CD4-positive, alpha-beta T cell treated with Interleukin-12 subunit alpha and Interleukin-12 subunit beta, for 1 hour (primary cell): ENCODE measurements at places on chromosomes 7 and 10.

GRCh38 chr7:37713613-37714012, 30.0 kb downstream of the GPR141 start:
- no peak for DNase-seq

- DNase-seq: no peak
Measured at GRCh38 chr7:15571301-15571878, 9.6 kb upstream of the AGMO start.

GRCh38 chr10:91247360-91248111, 27.1 kb downstream of the PCGF5 start:
- DNase-seq: no peak

- no peak for DNase-seq
Measured at GRCh38 chr10:47368431-47369180, 15.5 kb downstream of the ZNF488 start.

- DNase-seq: peak; percentile 45
Measured at GRCh38 chr7:12524794-12525386, 45.6 kb upstream of the SCIN start.

- no peak for DNase-seq
Measured at GRCh38 chr10:824497-824896, 107.0 kb downstream of the LARP4B start.

DNA sequence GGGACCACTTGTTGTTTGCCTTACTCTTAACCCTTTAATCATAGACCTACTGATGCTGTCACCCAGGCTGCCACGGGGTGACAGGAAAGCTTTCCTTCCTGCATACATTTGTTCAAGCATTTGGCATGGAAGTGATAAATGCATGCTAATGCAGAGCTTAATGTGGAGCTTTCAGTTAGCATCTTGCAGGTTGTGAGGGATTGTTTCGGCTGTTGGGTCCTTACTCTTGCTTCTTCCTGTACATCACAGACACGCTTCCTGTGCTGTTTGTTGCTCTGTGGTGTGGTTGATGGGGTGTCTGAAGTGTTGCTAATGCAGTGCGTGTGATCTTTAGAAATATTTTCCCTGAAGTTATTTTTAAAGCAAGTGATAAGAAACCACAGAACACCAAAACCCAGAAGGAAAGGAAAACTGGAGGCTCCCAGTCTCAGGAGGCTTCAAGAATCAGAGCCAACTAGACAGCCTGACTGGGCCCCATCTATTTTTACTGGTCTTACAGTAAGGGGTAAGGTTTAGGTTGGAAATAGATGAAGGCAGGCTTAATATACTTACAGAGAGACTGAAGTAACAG, 143.1 kb downstream of the CHN2 start:
- DNase-seq: peak; percentile 54

GRCh38 chr10:113094114-113094486, 144.1 kb downstream of the TCF7L2 start:
- DNase-seq: peak; percentile 32

GRCh38 chr10:119831656-119832055, 41.0 kb downstream of the MCMBP start:
- DNase-seq: no peak

GRCh38 chr7:125833839-125834238, 904.2 kb upstream of the POT1 start:
- DNase-seq: no peak

- no peak for DNase-seq
Measured at GRCh38 chr10:71761105-71761511, 12.2 kb downstream of the VSIR start.

DNA sequence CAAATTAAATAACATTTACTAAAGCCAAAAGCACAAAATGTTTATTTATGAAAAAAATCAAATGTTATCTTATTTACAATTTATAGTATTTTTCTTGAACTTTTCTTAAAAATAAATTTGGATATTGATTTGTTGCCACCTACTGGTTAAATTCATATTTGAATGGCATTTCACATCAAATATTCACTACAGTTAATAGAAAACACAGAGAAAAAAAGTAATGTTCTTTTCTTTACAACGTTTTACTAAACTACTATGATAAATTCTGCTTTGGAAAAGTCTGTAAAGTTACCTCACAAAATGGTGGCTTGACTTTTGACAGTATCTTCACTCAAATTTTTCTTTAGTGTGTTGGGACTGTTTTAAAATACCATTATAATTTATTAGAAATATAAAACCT, 52.7 kb downstream of the SRPK2 start:
- peak; percentile 24 for DNase-seq

DNA sequence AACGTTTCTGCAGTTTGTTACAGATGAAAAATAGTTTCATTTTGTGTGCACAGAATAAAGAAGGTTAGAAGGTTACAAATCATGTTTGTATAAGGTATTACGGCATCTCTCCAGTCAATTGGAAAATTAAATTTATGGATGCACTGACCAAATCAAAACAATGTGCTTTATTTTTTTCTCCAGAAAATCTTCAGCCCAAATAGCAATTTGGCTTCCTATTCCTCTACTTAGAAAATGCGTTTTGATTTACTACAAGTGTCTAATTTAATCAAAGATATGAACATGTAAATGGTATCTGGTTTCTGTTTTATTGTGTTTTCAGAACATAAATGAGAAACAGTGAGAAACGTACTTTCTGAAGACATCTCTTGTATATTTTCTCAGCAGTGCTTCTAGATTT, 63.4 kb downstream of the AGMO start:
- no peak for DNase-seq

- DNase-seq: no peak
Measured at GRCh38 chr7:137990251-137990941, 11.5 kb downstream of the CREB3L2 start.

DNA sequence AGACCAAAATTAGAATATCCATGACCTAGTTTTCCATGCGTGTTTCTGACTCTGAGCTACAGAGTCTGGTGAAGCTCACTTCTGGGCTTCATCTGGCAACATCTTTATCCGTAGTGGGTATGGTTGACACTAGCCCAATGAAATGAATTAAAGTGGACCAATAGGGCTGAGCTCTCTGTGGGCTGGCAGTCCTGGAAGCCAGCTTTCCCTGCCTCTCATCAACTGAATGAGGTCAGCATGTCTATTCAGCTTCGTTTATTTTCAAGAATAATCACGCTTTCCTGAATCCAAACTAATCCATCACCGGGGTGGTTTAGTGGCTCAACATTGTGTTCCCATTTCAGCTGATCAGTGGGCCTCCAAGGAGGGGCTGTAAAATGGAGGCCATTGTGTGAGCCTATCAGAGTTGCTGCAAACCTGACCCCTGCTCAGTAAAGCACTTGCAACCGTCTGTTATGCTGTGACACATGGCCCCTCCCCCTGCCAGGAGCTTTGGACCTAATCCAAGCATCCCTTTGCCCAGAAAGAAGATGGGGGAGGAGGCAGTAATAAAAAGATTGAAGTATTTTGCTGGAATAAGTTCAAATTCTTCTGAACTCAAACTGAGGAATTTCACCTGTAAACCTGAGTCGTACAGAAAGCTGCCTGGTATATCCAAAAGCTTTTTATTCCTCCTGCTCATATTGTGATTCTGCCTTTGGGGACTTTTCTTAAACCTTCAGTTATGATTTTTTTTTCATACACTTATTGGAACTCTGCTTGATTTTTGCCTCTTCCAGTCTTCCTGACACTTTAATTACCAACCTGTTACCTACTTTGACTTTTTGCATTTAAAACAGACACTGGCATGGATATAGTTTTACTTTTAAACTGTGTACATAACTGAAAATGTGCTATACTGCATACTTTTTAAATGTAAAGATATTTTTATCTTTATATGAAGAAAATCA, 35.5 kb downstream of the CAV1 start:
- no peak for DNase-seq

GRCh38 chr7:134885967-134886352, 100.3 kb upstream of the AGBL3 start:
- DNase-seq: no peak

GRCh38 chr10:10477844-10478243, 539.8 kb upstream of the CELF2 start:
- no peak for DNase-seq

GRCh38 chr7:105524840-105525239, 2.8 kb upstream of the PUS7 start:
- no peak for DNase-seq

DNA sequence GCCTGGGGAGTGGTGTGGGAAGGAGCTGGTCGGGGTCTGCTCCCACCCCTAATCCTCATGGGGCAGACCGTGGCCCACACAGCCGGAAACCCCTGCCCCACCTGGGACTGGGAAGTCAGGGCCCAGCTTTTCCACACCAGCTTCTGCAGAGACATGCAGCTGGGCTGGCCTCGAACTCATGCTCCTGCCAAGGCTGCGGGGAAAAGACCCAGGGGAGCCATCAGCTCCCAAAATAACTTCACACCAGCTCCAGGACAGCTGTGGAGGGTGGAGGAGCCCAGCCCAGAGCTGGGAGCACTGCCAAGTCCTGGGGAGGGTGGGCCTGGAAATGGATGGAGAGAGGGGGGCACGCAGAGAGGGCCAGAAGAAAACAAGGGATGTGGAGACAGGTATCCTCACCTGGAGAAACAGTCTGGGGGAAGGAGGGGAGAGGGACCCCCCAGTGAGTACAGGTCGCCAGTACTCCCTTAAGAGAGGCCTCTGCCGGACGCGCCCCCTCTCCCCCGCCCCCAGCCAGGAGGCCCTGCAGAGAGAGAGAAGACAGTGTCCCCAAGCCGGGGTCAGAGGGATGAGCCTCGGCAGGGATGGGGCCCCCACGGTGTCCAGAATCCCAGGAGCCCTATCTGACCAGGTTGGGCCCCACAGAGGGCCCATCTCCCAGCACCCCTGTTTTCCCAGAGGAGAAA, 11.5 kb upstream of the GRIFIN start:
- DNase-seq: no peak

- DNase-seq: no peak
Measured at GRCh38 chr7:125668321-125668993, 738.8 kb upstream of the POT1 start.

GRCh38 chr10:49281461-49281860, 17.5 kb upstream of the C10orf71 start:
- DNase-seq: no peak

DNA sequence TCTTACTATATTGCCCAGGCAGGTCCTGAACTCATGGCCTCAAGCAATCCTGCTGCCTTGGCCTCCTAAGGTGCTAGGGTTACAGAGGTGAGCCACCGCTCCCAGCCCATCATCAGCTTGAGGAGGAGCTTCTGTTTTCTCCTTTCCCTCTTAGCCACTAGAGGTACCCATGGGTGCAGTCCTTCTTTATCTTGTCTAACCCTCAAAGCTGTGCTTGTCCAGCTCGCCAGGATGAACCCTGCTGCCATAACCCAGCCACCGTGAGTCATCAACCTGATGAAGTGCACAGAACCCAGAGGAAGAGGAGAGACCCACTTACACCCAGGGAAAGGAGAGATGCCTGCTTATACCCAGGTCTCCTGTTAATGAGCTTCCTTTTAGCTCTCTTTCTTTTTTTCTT, 133.4 kb downstream of the CUL2 start:
- DNase-seq: no peak

GRCh38 chr10:100982916-100983830, 4.1 kb downstream of the MRPL43 start:
- no peak for DNase-seq

DNA sequence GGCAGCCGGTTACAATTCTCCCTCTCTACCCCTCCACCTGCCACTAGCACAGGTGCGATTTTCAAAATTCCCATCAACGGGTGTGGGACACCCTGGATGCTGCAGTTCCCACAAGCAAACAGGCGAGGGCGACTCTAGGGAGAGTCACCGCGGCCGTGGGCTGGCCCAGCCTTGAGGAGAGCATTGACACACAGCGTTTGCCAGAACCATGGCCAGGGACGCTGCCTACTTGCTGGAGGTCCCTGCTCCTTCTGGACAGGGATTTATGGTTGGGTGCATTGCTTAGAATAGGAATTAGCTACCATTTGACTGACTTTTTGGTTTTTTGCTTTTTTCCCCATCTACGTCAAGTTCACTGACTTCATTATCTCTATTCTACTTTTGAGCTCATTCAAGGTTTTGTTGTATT, 19.0 kb upstream of the CLDN4 start:
- peak; percentile 51 for DNase-seq

- no peak for DNase-seq
Measured at GRCh38 chr7:26066736-26067135, 85.3 kb upstream of the NFE2L3 start.

GRCh38 chr10:22823109-22823508, 104.7 kb upstream of the ARMC3 start:
- no peak for DNase-seq

- no peak for DNase-seq
Measured at GRCh38 chr10:106618646-106619045, 545.9 kb downstream of the SORCS1 start.

- DNase-seq: no peak
Measured at GRCh38 chr7:128922496-128923410, 12.2 kb upstream of the KCP start.

- no peak for DNase-seq
Measured at GRCh38 chr7:100827330-100828226, at the start of gene EPHB4. TSS of gene EPHB4 (minus strand) at chr7:100827523. CDS start at chr7:100827030, 493 bp downstream.

- no peak for DNase-seq
Measured at GRCh38 chr10:78434886-78435285, 401.2 kb downstream of the RPS24 start.

GRCh38 chr10:21401196-21401595, 124.3 kb downstream of the SKIDA1 start:
- DNase-seq: no peak

GRCh38 chr10:106284802-106285587, 879.5 kb downstream of the SORCS1 start:
- DNase-seq: no peak

DNA sequence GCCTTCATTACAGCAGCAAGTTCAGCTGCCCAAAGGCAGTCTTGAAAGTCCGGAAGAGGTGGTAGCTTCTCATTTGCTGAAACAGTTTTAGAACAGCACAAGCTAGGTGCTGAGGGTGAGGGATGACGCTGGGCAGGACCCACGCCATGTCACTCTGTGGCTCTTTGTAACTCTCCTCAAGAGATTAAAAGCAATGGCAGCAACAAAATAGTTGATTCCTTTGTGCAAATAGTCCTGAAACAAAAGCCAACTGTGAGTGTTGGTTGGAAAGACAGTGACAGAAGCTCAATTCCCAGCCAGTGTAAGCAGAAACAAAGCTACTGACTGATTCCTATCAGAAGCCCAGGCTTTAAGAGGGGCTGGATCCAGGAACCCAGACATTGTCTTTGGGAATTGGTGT, 47.6 kb upstream of the AQP1 start:
- no peak for DNase-seq

GRCh38 chr7:1284743-1285458, 52.2 kb downstream of the UNCX start:
- DNase-seq: no peak
